ENCODE measurements at places on chromosomes 3 and 15. TPM values are rescaled to one million over a fixed set of nuclear protein-coding genes. Genes with fewer than 3 reads are reported as not detected.

- DNase-seq: peak; percentile 42
Observed at GRCh38 chr3:136787349-136787748, 31.6 kb upstream of the SLC35G2 start.

DNA sequence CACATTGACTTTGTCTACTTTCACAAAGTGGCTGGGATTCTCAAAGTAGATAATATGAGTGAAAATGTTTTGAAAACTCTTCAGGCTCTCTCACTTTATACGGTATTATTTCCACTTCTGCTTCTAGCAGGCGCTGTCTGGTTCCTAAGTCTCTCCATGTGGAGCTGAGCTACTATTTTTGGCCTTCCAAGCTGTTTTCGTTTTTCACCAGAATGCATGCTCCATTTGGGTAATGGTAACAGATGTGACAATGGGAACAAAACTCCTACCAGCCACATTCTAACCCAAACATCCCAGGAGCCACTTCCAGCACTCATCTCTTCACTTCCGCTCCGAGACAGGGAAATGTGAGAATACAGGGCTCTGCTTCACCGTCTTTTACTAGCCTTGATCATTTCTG is 586.7 kb downstream of the NTRK3 start:
- no peak for DNase-seq

DNA sequence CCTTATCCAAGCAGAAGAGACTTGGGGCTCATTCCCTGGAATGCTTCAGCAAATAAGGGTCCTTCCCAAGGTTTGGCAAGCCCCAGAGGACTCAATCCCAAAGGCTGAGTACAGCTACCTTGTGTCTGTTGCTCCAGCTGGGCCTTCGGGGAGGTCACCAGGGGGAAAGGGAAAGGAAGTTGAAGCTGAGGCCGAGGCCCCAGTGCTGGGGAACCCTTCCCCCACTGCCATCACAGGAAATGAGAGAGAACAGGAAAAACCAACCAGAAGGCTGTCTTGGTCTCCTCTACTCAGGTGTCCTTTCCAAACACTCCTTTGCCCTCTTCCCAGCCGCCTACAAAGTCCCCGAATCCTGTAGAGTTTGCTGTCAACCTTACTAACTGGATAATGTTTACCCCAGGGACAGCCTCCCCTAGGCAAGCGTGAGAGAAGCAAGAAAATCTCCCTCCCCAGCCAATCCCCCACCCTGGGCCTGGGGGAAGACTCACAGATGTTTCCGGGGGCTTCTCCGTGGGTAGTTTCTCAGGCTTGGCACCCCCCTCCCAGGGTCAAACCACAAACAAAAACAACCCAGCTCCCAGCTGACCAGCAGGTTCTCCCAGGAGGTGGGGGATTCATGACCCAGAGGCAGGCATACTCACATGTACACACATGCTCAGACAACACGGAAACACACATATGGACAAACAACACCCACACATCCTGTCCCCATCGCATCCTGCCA is 5.5 kb downstream of the CSRNP1 start:
- DNase-seq: peak; percentile 73

DNA sequence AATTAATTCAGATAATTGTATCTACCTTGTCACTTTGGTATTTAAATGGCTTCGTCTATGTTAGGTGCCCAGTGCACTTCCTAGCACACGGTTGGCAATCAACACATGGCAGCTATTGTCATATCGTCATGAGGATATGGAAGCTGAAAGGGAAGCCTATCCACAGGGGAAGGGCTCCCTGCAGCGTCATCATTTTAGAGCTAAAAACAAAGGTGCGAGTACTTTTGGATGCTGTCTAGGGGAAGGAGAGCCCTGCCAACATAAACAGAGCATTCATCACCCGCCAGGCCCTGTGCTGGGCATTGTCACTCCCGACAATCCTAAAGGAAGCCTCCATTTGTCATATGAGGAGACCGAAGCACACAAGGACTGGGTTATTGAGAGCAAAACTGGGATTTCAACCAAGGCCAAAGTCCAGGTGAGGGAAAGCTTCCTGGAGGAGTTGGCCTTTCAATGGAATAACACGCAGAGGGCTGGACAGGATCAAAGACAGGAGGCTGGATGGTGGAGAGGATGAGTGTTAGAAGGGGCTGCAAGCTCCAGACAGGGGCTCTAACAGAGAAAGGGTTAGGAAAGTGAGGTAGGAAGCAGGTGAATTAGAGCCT is 8.0 kb upstream of the PARL start:
- DNase-seq: no peak

The XCR1 gene
- total RNA-seq: not detected

Data from activated CD4-positive, alpha-beta T cell treated with anti-CD3 and anti-CD28 coated beads for 36 hours (primary cell).